HuH-7.5 (cell line): ENCODE measurements at places on chromosomes 7 and 10.

DNA sequence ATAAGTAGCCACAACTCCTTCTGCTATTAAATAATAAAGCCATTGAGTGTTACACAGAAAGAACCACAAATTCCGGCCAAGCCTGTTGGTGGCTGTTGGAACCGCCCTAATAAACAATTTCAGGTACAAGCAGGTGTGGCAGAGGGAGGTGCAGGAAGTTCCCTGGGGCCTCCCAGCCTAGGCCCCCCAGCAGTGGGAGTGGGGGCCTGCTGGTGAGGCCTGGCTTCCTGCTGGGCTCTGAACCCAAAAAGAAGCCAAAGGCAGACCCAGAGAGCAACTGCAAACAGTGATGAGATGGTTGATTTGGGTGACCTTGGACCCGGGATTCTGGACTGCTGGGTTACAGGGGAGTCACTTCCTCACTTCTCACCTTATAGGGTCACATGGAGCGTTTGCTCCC lies 21.0 kb upstream of the LMTK2 start:
- DNase-seq: no peak

DNA sequence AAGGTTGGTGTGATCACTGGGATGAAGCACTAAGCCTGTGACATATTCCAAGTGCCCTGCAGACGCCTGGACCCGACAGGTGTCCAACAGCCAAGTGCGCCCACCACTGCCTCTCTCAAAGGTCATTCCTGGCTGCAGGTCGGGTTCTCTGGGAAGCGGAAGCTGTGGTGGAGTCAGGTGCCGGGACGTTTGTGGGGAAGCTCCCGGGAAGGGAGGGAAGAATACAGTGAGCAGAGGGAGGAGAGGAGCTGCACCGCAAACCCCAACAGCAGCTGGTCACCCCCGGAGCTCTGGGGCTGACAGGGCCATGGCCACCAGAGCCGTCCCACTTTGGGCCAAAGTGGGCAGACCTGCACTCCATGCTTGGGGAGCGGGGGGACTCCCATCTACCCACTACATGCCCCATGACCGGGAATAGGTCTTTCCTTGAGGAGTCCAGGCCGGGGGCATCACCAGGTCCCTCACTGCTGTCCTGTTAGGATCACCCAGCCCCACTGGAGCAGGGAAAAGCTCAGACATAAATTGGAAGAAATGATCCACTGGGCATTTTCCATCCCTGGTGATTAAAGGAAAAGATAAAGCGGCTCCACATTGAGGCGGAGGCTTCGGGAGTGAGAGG lies 84.5 kb upstream of the PPP2R2D start:
- DNase-seq: no peak

DNA sequence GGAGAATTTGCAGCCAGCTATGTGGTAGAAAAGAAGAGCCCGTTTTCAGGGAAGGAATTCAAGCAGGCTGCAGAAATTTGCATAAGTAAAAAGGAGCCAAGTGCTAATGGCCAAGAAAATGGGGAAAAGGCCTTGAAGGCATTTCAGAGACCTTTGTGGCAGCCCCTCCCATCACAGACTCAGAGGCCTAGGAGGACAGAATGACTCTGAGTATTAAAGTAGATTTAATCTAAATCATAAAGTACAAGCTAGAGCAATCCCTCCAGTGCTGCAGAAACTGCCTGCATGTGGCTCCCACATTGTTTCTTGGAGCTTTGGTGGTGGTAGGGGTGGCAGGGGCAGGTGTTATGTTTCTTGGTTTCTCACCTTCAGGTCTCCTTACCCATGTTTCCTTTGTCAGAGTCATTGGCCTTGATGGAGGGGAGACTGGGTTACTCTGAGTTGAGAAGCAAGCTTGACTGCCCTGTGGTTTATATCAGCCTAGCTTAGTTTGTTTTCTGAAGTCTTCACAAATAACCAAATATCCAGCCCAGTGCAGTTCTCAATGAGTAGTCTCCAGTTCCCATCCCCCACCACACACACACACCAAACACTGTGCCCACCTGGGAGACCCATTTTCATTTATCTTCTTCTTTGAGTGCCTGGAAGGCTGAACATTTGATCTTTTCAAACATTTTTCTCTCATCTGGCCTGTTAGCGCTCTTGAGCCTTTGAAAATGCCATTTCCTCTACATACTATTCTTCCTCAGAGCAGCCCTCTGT lies 34.5 kb downstream of the ITPRIP start:
- DNase-seq: no peak

DNA sequence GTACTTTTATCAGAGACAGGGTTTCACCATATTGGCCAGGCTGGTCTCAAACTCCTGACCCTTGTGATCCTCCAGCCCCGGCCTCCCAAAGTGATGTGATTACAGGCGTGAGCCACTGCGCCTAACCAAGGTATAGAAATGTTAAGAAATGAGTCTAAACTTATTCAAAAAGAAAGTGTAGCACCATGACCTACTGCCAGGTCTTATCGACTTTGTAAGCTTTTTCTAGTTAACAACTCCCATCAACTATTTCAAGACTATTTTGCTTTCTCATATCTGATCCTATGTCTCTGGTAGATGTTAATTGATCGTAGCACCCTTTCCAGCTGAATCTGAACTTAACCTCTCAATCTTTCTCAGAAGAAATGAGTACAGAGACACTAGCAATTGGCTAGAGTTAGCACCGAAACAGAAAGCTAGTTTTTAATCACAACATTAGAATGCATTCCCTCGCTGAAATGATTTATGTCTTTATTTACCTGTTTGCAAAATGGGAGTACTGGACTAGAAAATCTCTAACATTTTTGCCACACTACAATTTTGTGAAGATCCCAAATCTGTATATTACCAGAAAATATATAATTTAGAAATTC lies 114.0 kb upstream of the HGF start:
- DNase-seq: no peak

DNA sequence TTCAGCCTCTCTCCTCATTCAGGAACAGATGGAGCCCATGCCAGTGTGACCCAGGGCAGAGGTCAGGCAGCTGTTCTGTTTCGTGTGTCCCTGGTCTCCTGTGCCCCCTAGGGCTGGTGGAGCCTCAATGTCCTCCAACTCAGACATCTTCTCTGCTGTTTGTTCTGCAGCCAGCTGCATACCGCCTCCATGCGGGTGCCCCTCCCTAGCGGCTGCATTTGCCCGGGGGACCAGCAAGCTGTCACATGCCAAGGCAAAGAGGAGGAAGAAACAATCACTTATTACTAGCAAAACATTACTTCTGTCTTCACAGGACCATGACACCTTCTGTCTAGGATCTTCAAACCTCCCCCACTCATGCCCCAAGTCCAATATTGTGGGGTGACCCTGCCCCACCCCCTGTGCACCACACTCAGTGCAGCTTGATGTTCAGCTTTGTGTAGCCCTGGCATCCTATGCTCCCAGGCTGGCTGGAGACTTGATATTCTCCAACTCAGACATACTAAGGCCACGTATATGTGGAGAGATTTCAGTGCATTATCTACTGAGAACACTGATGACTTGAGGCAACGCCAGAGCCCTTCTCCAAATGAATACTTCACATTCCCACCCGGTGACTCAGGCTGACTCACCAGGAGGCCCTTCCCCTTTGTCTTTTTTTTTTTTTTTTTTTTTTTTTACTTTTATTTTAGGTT lies 188.9 kb downstream of the SKIDA1 start:
- DNase-seq: no peak

DNA sequence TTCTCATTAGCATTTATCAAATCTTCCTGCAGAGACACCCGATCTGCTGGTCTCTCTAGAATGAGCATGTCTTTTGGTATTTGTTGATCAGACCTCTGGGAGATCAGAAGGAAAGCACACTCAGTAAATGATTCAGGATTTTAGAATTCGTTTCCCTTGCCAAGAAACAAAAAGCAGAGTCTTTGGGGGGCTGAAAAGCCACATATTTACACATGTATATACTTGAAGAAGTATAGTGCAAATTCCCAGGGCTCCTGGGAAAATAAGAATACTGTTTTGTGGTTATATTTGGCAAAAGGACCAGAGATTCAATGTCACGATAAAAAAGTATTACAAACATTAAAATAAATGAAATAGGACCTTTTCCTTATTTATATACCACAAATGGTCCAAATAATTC lies 100.2 kb downstream of the AGMO start:
- no peak for DNase-seq

- DNase-seq: no peak
These were observed 10.6 kb downstream of the CCNJ start for GRCh38 chr10:96053985-96054384.

DNA sequence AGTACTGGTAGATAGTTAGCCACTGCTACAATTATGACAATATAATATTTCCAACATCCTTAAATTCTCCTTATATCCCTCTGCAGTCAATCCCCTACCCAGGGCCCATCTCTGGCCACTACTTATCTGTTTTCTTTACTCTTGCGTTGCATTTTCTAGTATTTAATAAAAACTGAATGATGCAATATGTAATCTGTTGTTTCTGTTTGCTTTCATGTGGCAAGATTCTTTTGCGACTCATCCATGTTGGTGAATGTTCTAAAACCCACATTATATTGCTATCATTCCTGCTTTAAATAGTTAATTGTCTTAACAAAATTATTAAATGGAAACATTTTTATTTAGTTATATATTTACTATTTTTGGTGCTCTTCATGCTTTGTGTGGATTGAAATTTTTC lies 338.5 kb downstream of the MDFIC start:
- no peak for DNase-seq

DNA sequence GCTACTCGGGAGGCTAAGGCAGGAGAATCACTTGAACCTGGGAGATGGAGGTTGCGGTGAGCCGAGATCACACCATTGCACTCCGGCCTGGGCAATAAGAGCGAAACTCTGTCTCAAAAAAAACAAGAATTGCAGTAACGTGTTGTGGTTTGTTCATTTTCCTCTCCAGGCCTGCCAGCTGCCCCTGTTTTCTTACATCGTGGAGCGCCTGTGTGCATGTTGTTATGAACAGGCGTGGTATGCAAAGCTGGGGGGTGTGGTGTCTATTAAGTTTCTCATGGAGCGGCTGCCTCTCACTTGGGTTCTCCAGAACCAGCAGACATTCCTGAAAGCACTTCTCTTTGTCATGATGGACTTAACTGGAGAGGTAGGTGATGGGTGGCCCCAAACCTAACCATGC lies 52.1 kb downstream of the TRRAP start:
- DNase-seq: no peak
